DMS 273 treated with DMSO at 0.1 percent for 48 hours (cell line): ENCODE measurements at places on chromosomes 3 and 15.

GRCh38 chr15:51484781-51485180, 137.8 kb downstream of the DMXL2 start:
- DNase-seq = no peak

DNA sequence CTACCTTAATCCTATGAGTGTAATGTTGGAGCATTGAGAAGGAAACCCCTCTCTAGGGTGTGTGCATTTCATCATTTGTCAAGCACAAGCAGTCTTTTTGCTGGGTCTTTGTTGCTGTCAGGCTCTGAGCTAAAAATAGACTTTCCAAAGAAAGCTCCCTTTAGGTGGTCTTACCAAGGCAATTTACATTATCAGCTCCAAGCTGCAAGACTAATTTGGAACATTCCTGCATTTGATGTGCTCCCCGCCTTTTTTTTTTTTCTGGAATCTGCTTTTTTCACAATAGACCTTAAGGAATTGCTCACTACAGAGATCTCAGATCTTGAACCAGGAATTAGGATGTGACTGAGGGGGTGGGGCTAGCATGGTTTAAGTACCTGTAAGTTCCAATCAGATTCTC, 60.6 kb upstream of the STAC start:
- no peak for DNase-seq

GRCh38 chr15:62512904-62513303, 347.8 kb upstream of the C2CD4B start:
- DNase-seq = no peak

DNA sequence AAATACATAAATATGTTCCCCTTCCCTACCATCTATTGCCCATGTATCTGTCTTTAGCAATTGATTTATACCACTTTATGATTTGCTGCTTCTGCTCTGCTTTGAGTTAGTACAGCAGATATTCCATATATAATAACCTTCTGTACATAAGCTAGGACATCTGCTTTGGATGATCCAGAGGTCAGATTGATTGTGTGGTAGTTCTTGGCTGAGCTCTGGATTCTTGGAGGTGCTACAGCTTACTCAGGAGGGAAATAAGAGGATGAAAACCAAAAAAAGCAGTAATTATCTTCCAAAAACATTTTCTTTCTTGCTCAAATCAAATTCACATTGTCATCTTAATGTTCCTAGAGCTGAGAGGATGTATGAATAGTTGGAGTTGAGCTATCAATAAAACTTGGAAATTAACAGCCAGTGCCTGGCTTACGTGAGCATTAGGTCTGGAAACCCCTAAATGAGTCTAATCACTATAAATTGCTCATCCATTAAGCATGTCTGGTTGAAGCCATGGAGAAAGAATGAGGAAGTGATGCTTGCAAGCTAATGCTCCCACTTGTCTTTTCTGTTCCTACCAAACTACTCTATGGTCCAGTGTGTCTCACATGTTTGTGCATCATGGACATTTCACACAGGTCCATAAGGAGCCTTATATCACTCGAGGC, 36.3 kb upstream of the TMEM42 start:
- no peak for DNase-seq

- peak; percentile 80 for DNase-seq
Observed at GRCh38 chr3:184543843-184544512, 17.6 kb upstream of the EPHB3 start.

DNA sequence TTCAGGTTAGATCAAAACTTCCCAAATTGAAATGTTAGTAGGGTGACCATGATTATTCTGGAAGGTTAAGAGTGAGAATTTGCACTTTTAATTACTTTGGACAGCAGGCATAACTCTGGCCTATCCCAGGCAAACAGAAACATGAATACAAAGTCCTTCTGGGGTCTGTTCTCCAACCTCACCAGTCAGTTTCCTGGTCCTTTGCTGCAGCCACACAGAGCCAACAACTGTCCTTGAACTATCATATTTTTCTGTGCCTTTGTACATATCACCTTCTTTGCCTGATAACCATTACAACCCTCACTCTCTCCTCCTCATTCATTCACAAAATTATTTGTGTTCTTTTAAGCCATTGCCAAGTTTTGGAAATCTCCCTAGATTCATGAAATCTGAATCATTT, 126.0 kb upstream of the GBE1 start:
- DNase-seq = no peak

- DNase-seq = no peak
Observed at GRCh38 chr3:23916152-23916885, 471 bp downstream of the NKIRAS1 start.

- no peak for DNase-seq
Observed at GRCh38 chr3:159776779-159777178, 211.9 kb upstream of the IL12A start.

- no peak for DNase-seq
Observed at GRCh38 chr3:14511623-14512280, 28.4 kb downstream of the GRIP2 start.

DNA sequence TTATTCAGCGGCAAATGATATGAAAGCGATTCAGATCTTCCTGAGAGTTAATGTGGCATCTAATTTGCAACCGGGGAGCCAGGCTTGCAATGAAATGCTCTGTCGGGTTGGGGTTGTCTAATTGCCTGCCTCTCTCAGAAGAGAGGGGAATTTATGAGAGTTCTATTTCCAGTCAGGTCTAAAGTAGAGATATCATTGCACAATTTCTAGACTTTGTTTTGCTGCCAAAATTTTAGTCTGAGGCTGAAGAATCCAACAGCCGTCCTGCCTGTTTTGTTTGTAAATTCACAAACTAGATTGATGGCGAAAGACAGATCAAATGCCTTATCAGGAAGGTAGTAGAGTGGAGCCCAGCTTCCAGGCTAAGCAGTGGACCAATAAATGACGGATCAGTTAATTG, 610 bp downstream of the LIPC start:
- DNase-seq = no peak

GRCh38 chr15:39118510-39118909, 462.4 kb upstream of the THBS1 start:
- DNase-seq = no peak

DNA sequence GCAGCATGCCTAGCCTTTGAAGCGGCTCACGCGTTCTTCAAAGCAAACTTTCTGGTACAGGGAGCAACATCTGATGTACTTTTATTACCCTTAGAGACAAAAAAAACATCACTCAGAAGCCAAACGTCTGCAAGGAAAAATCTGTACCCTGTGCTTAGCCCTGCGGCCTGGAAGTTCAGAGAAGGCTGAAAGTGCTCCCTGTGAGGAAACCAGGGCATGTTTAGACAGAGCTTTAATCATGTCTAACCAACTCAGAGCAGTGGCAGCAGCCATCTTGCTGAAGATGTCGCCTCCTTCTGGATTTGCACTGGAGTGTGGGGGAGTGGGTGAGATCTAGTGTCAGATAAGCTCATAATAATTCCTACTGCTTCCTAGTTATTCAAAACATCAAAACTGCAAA, 170.4 kb downstream of the P3H2 start:
- no peak for DNase-seq

- no peak for DNase-seq
Observed at GRCh38 chr3:30073622-30074021, 532.8 kb upstream of the TGFBR2 start.

DNA sequence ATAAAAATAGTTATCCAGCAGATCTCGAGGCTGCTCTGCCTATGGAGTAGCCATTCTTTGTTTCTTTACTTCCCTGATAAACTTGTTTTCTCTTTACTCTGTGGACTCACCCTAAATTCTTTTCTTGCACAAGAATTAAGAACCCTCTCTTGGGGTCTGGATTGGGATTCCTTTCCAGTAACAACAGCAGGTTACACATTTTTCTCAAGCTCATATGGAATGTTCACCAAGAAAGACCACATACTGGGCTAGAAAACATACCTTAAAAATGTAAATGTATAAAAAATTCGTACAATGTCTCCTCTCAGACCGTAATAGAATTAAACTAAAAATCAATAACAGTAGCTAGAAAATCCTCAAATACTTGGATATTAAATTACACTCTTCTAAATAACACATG, 299.2 kb downstream of the CNTN3 start:
- no peak for DNase-seq

GRCh38 chr3:48276911-48277641, 36.2 kb downstream of the ZNF589 start:
- DNase-seq = no peak

DNA sequence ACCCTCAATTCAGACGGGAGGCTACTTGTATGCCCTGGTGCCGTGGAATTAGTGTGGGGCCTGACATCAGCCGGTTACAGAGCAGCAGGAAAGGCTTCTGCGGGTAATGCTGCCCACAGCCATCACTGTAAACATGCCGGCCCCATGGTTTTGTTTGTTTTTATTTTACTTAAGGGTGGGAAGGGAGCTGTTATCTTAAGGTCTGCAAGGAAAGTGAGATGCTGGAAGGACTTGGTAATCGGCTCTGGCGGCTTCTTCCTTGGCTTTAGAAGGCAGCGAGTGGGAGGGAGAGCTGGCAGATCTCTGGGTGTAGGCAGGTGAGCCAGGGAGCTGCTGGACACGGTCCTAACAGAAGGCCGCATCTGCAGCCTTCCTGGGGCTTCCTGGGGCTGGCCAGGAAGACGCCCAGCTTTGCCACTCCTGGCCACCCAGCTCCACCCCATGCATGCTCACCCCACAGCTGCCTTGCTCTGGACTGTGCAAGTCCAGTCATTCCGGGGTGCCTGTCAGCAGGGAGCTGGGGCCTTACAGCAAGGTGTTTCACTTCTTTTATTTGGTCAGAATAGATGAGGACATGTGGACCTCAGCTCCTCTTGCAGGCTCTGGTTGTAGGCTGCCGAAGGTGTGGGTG, 54.1 kb upstream of the FURIN start:
- no peak for DNase-seq

GRCh38 chr3:64353226-64353625, 128.0 kb upstream of the PRICKLE2 start:
- DNase-seq = peak; percentile 56

DNA sequence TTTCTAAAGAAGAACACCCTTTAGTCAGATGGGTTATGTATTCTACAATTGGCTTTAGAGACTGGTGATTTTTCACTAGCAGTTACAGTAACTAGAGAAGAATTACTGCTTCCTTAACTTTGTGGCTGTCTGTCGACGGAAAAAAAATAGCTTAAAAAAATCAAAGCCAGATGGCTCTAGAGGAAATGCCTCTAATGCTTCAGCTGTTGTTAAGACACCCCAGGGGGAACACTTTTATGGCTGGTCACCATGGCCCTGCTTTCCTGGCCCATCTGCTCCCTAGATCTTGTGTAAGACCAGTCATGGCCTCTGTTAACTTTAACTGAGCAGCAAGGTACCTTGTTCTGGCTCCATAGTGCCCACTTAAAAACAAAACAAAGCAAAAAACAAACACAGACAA, 198.6 kb upstream of the PLSCR5 start:
- DNase-seq = peak; percentile 90

- no peak for DNase-seq
Observed at GRCh38 chr3:114508976-114509375, 215.1 kb downstream of the TIGIT start.
